NCI-H774 (cell line): ENCODE measurements at places on chromosomes 11 and 22.

DNA sequence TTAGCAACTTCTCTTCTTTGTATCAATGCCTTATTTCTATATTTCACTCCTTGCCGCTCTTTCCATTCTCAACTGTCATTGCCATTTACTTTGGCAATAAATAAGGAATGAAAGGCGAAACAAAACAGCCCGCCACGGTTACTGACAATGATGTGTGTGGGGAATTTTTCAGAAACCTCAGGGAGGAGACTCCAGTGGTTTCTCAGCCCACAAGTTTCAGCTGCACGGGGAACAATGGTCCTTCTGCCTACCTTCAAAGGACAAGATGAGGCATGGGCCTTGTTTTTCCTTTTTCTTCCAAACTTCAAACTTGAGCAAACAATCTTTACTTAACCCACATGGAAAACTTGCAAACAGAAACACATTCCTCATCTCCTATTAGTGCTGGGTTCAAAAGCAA is 409.4 kb downstream of the METTL15 start:
- no peak for DNase-seq

GRCh38 chr22:45101515-45102227 is 62.1 kb upstream of the NUP50 start:
- DNase-seq, result peak; percentile 9

DNA sequence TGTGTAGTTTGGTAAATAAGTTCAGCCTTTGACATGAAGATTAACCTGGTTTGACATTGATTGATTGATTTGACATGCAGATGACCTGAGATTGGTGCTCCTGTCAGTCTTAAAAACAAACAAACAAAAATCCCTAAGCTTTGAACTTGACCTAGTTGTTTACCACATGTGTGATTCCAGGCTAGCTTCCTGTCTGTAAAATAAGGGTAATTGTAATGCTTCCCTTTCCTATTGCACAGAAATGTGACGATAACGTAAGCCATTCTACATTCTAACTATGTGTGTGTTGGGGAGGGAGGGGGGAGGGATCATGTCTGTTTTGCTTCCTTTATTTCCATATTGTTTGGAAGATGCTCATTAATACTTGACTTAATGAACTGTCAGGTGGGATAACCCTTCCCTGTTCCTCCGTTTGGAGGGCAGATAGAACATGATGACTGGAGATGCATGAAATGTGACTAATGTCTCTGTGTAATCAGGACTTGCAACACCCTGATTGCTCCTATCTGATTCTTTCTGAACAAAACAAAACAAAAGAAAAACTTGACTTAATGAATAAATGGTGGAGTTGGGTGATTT is 106.1 kb upstream of the CLMP start:
- no peak for DNase-seq

- DNase-seq, result peak; percentile 46
These were observed 48.4 kb upstream of the POU2AF1 start for GRCh38 chr11:111427471-111427912.

- DNase-seq, result no peak
These were observed 19.5 kb downstream of the PIK3IP1 start for GRCh38 chr22:31272522-31273446.

DNA sequence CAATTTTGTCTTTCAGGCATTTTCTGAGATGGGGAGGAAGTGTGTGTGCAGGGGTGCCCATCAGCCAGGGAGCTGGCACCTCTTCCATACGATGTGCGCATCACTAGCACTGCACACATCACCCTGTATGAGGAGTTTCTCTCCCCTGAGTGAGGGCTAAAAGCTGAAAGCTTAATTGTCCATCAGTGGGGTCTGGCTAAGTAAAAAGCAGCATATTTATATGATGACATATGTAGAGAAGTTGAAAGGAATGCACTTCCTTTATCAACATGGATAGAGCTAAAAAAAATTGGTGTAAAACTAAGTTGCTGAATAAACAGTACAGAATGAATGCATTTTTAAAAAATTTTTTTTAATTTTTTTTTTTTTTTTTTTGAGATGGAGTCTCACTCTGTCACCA is 4.0 kb downstream of the VSTM5 start:
- no peak for DNase-seq

DNA sequence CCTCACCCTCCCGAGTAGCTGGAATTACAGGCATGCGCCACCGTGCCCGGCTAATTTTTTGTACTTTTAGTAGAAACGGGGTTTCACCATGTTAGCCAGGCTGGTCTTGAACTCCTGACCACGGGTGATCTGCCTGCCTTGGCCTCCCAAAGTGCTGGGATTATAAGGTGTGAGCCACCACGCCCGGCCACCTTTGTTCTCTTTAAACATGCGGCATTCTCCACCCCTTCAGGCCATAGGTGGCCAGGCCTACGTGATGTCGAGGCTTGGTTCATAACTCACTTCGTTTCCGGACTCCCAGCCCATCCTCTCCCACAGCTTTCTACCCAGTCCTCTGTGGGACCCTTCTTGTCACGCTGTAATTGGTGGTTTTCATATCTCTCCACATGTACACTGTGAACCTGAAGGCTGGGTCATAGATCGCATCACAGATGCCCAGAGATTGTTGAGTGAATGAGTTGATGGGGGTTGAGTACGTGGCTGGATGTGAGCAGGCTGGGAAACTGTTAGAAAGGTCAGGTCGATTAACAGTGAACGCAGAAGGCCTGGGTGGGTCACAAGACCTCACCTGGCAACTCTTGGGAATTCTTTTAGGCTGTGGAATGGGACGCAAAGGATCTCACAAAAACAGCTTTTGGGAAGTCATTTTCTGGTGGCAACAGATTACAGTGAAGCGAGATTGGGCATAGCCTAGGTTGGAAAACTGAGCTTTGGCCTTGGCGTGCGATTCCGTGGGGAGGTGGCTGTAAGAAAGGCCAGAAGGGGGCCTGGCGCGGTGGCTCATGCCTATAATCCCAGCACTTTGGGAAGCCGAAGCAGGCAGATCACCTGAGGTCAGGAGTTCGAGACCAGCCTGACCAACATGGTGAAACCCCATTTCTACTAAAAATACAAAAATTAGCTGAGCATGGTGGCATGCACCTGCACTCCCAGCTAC is 44.5 kb downstream of the ST14 start:
- no peak for DNase-seq

DNA sequence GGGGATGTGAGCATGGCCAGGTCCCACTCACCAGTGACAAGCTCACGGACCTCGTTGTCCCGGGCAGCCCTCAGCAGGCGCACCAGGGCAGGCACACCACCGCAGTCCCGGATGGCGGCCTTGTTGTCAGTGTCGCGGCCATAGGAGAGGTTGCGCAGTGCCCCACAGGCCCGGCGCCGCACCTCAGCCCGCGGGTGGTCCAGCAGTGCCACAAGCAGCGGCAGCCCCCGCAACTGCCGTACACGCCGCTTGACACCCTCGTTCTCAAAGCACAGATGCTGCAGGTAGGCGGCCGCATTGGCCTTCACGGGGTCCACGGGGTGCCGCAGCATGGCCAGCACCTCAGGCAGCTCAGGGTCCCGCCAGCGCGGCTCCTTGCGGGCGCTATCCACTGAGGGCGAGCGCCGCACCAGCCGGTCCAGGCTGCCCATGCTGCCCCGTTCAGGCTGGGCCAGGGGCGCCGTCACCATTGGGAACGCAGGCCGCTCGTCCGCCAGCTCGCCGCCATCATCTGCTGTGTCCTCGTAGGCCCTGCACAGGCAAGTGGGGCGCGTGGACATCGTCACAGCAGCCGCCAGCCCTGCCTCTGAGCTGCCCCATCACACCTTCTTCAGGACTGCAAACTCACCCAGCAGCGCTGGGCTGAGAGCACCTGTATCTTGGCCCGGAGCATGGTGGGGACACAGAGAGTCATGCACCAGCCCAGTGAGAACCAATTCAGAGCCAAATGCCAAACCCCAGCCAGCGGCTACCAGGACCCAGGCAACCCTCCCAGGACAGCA is 36.7 kb downstream of the ARVCF start:
- DNase-seq, result no peak

- no peak for DNase-seq
These were observed 35.2 kb upstream of the RIC3 start for GRCh38 chr11:8204025-8204424.

- DNase-seq, result no peak
These were observed 25.3 kb upstream of the SLC35C1 start for GRCh38 chr11:45779602-45780001.

DNA sequence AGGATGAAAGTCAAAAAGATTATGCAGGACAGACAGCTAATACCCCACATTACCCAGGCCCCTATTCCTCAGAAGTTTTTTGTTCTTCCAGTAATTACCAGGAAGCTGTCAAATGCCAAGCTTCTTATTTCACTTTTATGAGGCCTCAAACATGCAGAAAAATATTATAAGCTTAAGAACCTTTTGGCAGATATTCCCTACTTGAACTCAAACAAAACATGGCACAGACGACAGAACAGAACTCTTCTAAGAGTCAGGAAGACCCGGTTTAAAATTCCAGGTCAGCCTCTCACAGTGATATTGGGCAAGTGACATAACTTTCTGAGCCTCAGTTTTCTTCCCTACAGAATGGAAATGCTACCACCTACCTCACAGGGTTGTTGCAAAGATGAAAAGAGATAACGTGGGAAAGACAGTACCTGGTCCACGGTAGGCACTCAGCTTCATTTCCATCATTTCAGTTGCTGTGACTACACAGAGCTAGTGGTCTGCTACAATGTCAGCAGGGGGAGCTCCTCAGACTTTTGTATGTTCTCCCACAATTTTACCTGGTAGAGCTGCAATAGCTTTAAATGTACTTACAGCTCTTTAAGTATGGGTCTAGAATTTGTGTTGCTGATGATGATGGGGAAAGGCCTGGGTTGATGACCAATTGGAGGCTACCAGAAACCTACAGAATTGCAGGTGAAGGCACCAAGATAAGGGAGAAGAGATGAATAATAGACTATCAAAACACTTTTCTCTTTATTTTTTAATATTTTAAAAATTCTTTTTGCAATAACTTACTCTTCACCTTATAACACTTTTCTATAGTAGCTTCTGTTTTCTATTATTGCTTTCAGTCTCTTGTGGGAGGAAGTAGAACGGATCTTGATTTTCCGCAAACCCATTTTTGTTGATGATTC is 98.3 kb upstream of the CHRM4 start:
- no peak for DNase-seq

GRCh38 chr22:19878461-19879245 is 24.0 kb upstream of the GNB1L start:
- DNase-seq, result no peak

- DNase-seq, result no peak
These were observed 38.6 kb downstream of the CEP164 start for GRCh38 chr11:117366248-117366647.

- DNase-seq, result no peak
These were observed 20.1 kb upstream of the SPINDOC start for GRCh38 chr11:63793161-63793560.

- no peak for DNase-seq
These were observed 85.0 kb upstream of the EIF3D start for GRCh38 chr22:36613958-36614357.

DNA sequence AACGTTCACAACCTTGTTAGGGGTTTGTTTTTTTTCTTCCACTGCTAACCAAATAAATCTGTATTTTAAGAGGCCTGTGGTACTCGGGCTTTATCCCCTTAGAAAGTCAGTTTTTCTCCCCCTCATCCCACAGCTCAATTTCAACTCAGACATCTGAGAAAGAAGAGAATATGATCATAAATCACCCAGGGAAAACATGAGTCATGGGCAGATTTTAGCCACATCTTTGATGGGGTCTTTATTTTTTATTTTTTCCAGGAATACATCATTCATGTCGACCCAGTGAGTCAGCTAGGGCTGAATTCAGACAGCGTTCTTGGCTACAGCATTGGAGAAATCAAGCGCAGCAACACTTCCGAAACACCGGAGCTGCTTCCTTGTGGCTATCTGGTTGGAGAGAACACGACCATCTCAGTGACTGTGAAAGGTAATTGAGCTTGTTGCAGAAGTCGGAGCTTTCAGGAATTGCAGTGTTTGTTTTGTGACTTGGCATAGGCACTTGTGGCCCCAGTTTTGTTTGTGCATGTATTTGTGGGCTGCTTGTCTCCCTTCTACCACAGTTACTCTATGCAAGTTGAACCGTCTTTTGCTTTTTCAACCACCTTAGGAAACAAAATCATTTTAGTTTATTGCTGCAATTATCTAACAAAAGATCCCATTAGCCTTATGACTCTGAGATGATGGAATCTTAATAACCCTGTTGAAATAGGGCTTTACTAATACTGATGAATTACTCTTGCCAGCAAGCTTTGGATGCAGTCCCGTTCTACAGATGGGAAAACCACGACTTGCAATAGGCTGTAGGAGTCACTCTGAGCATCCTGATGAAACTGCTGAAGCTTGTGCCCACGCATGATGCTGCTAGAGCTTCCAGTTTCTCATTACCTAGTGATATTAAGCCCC is 62.7 kb downstream of the DBX1 start:
- peak; percentile 59 for DNase-seq

GRCh38 chr11:75383246-75383645 is 16.1 kb upstream of the RPS3 start:
- DNase-seq, result no peak

GRCh38 chr11:19672586-19673206 is 39.9 kb upstream of the NAV2 start:
- DNase-seq, result no peak

DNA sequence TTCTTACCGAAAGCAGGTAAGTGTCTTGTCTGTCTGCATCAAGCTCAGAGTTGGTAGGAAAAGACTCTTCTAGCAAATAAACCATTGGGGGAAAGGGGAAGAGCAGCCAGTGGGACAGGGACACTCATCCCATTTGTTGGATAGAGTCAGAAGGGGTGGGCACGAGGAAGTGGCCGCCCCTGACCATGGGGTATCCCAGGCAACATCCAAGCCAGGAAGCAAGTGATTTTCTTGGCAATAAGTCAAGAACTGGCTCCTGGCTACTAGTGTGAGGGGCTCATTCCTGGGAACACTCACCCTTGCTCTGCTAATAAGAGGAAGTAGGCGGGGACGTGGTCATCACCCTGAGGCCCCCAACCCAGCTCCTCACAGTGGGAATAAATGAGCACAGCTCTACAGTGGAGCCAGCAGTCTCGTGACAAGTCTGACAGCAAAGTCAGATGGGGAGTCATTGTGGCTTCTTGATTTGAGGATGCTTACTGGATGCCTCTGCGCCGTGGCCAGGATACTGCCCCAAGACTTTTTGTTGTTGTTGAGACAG is 6.7 kb downstream of the SLC25A18 start:
- no peak for DNase-seq

GRCh38 chr11:92753161-92753560 is 216.3 kb upstream of the MTNR1B start:
- DNase-seq, result no peak

- DNase-seq, result peak; percentile 44
These were observed 94.9 kb downstream of the FAR1 start for GRCh38 chr11:13763341-13763740.

DNA sequence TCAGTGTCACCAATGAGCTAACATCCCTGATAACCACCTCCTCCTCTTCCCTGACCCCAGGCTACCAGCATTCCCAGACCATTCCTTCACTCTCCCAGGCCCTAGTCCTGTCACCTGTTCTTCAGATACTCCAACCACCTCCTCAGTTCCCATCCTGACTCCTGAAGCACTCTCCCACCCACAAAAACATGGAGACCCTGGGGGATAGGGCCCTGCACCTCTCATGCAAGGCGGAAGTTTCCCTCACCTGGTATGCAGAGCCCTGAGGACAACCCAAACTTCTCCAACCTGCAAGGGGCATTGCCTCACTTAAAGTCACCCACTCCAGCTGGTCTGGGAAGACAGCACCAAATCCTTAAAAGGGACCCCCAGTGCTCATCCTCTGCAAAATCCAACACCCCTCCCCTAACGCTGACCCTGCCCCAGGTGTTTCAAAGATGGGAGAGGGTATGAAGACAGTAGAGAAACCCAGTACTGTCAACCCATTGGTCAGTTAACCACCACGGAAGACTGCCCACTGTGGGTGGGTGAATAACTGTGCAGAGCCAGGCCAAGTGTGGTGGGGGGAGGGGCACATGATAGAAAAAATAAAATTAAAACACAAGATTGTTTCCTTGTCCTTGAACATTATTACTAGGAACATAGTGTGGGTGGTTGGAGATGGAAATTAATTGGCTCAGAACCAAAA is 1.4 kb downstream of the TNKS1BP1 start:
- no peak for DNase-seq
